Stimulated activated memory B cell treated with anti-CD40 and anti-IgM and Interleukin-4, amounts not matched to agents 10 μg/mL and 1 μg/mL and 100 μg/mL, for 72 hours (primary cell): ENCODE measurements at places on chromosomes 16 and 17.
A peak's percentile ranks its signal among the peaks of the same experiment; 100 is the strongest.

DNA sequence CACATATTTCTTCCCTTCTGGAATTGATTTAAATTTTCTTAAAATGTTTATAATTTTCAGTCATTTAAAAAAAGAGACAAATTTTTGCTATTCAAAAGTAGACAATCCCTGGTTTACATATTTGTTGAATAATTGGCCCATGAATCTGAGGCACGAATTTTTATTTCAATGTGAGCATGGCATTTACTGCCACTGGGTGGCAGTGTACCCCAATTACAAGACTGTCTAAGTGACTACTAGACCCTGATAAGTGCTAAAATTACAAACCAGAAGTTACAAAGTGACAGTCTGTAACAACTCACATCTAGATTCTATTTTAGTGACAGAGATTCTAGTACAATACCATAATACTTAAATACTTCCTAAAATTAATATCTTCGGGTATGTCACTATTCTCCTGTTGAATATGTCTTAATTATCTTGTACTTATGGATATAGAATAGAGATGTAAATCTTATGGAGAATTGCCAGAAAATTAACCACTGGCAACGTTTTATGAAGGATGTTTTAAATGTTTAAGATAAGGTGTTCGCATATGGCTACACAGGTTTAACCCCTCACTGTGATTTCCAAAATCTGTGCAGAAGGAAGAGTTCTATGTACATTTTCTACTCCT, 235.8 kb downstream of the MAP2K4 start:
- ATAC-seq = no peak

- no peak for ATAC-seq
Observed at GRCh38 chr16:8511464-8511863, 78.8 kb downstream of the TMEM114 start.

DNA sequence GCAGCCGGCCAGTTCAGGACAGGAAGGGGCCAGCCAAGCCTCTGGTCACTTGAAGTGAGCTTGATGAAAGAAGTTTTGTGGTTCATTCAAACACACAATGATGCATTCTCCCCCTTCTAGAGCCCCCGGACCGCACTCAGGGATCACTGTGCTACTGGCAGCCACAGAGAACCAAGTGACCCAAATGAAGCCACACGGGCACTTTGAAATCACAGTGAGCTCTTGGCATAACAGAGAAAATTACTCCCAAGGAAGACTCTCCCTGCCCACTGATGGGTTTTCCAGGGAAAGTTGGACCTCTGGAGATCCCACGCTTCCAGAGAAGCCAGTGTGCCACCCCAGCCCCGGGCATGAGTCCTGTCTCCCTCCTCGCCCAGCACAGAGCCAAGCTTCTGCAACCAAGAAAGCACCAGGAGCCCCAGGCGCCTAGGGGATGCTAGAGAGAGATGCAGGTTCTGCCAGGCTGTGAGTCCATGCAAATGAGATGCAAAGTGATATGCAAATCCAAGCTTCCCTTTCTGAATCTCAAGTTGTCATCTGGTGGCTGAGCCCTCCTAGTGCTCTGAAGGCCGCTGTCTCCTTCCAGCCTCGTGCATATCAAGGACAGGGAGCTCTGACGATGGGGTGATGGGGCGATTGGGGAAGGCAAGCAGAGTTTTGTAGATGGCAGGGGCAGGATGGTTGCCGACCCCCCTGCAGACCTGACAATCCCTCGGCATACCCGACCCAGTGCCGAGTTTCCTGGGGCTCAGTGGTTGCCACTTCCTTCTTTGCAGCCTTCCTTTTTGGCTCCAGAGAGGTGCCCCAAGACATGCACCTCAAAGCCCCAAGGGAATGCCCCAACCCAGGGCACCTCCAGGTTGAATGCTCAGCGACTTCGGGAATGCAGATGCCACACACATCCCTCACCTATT, 59.7 kb upstream of the TNRC6C start:
- ATAC-seq = no peak

- no peak for ATAC-seq
Observed at GRCh38 chr16:16863672-16864071, 484.7 kb downstream of the NPIPA7 start.

DNA sequence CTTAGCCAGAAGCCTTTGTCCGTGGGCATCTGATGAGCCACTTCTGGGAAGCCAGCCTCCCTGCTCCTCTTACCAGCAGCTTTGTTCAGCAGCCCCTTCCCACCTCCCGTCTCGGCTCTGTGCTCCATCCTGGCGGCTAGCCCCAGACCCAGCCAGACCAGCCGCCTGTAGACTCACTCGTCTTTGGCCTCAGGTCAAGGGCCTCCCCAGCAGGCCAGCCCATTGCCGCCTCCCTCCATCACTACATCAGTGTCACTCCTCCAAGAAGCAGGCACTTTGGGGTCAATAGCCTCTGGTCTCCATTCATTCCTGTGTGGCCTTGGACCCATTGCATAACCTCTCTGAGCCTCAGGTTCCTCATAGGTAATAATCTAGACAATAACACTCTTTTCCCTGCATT, 20.9 kb upstream of the CRHR1 start:
- ATAC-seq = no peak

GRCh38 chr16:81181013-81181720, 57.3 kb upstream of the BCO1 start:
- no peak for ATAC-seq

- ATAC-seq = peak; percentile 19
Observed at GRCh38 chr16:14301169-14302030, 230.3 kb downstream of the MRTFB start.

DNA sequence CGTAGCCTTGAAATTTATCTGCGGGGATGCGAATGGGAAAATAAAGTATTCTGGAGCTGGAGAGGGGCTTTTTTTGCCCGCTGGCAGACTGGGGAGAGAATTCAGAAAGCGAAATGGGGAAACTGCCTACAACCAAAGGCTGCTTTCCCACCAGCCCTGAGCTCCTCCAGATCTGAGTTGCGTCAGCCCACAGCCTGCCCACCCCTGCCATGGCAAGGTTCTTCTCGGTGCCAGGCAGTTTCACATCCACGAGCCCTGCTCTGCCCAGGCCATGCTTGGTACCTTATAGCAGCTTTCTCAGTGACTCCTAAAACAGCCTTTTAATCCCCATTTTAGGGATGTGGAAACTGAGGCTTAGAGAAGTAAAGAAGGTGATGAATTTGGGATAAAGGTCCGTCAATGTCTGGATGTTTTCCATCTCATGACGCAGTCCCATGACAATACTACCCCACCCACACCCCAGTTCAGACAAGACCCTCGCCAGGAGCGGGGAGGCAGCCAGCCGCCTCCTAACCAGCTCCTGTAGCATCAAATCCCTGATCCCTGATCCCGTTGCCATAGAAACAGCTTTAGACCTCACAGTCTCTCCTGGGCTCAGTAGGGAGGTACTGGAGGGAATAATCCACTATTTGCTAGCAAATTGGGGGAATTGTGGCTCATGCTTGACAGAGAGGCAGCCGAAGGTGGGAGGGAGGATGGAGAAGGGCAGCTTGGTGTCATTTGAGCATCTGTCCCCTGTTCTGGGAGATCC, 113.5 kb downstream of the MGAT5B start:
- ATAC-seq = no peak

DNA sequence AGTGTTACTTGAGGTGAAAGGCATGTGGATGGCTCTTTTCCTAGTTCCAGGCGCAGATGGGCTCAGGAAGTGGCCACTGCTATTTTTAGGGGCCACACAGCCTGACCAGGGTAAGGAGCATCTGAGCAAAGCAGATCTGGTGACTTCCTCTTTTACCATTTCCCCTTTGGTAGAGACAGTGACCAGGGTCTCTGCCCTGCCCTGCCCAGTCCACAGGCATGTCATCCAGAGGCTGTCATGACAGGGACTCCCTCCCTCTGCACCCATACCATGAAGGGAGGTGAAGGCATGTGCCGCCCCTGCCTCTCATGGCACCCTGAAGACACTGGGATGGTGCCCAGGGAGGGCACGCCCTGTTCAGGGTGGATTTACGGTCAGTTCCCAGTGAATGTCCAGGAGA, 2.2 kb downstream of the PLA2G15 start:
- no peak for ATAC-seq

DNA sequence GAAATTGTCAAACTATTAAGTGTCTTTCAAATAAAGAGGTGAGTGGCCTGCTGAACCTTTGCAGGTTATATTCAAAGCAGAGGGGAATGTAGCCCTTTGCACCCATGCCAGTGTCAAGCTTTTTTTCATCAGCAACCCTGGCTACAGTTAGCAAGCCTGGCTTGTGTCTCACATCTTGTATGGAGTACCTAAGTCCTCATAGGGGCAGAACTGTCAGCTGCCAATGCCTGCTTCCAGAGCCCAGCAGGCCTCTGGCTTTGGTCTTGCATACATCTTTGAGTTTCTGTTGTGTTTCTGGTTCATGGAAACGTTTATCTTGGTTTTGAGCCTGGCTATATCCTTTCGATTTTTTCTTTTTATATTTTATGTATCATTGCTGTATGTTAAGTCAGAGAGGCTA, 26.8 kb downstream of the REXO5 start:
- no peak for ATAC-seq

DNA sequence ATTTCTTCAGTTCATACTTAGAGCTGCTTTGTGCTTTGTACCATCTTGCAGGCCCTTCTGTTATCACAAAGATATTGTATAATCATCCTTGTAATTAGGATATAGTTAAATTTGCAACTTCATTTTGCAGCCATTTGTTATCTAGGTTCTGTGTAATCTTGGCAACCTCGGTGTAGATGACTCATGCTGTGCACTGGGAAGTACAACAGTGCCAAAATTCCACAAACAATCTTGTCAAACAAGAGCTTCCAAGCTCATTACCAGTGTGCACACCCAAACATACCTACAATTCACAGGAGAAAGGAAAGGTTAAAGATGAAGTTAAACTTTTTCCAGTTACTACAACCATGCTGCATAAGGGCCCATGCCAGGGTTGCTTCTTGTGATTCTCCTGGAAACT, 1231.8 kb downstream of the CDH11 start:
- ATAC-seq = no peak

DNA sequence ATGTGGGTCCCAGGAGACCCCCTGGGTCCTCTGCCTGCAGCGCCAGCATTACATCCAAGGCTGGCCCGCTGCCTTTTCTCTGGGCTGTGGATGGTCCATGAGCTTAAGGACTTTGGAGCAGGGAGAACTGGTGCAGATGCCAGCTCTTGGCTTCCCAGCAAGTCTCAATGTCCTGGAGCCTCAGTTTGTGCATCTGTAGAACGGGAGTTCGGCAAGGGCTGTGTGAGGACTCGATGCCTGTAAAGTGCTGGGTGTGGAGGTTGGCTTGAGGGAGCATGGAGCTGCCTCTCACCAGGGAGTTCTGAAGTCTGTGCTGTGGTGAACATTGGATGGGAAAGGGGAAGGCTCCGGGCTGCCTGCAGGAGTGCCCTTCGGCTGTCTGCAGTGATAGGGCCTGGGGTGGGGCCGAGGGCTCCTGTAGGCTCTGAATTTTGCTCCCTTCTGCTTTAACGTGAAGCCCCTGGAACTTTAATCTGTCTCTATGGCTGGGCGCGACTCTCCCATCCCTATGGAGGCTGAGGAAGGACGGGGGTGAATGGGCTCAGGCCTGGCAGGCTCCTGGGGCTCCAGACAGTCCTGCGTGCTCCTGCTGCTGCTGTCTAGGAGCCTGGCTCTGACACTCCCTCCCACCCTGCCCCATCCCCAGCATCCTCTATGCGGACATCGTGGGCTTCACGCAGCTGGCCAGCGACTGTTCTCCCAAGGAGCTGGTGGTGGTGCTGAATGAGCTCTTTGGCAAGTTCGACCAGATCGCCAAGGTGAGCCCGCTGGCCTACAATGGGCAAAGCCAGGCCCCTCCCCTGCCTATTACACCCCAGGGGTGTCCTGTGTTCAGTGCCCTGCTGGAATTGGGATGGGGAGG, 27.9 kb downstream of the ADCY7 start:
- no peak for ATAC-seq
